Immature natural killer cell (primary cell): ENCODE measurements at places on chromosomes 7 and 10.

- DNase-seq = no peak
Measured at GRCh38 chr10:55495555-55495954, 694.5 kb upstream of the PCDH15 start.

- DNase-seq = no peak
Measured at GRCh38 chr7:13800694-13801448, 188.6 kb downstream of the ETV1 start.

DNA sequence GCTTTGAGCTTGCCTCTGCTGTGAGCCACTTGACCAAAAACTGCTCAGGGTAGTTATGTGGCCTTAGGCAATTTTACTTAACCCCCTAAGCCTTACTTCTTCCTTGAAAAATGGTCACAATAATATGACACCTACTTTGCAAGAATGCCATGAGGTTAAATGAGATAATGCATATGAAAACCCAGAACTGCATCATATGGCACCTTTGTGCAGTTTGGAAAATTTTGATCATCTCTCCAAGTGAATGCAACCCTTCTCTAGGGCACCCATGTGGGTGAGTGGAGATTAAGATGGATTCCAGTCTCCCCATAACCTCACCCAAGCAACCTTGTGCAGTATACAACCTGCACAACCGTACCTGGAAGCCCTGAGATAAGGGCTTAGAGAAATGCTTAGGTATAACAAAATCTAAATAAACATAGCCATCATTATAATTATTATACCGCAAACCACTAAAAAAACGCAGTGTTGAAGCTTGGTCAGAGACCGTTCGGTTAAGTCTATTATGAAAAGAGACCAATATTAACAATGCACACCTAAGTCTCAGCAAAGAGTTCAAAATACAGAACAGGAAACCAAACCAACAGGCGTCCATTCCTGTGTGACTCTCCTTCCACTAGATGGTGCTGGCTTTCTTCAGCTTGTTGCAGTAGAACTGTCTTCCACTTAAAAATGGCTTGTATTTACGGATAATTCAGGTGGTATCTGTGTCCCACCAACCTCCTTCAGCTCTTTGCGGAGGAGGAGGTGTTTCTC is 21.0 kb upstream of the ASB15 start:
- DNase-seq = no peak

DNA sequence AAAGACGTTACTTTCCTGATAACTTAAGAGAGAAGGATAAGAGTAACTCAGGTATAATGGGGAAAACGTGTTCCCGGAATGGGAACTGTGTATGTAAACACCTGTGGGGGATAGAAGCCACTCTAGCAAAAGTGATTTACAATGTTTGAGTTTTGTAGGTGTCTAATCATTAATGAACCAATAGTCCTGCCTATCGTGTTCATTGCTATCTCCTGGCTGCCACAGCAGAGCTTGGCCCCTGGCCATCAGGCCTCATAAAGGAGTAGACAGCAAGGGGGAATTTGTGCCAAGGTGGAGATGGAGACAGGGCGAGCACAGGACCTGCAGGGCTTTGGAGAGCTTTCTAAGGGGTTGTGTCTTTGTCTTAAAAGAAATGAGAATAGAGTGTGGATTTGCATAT is 102.1 kb downstream of the GAD2 start:
- no peak for DNase-seq

- no peak for DNase-seq
Measured at GRCh38 chr10:30185916-30186315, 126.5 kb upstream of the JCAD start.

DNA sequence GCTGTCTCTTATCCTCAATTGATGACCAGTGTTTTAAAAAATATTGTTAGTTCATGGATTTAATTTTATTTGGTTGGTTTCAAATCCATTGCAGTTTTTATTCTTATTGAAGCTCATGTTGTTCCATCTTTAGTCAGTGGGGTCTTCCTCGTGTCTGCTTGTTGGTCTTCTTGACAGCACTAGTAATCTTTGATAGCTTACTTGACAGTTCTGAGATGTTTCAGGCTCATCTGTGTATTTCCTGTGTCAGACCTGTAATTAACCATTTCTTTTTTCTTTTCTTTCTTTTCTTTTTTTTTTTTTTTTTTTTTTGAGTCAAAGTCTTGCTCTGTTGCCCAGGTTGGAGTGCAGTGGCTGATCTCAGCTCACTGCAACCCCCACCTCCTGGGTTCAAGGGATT is 28.2 kb downstream of the SLK start:
- no peak for DNase-seq

DNA sequence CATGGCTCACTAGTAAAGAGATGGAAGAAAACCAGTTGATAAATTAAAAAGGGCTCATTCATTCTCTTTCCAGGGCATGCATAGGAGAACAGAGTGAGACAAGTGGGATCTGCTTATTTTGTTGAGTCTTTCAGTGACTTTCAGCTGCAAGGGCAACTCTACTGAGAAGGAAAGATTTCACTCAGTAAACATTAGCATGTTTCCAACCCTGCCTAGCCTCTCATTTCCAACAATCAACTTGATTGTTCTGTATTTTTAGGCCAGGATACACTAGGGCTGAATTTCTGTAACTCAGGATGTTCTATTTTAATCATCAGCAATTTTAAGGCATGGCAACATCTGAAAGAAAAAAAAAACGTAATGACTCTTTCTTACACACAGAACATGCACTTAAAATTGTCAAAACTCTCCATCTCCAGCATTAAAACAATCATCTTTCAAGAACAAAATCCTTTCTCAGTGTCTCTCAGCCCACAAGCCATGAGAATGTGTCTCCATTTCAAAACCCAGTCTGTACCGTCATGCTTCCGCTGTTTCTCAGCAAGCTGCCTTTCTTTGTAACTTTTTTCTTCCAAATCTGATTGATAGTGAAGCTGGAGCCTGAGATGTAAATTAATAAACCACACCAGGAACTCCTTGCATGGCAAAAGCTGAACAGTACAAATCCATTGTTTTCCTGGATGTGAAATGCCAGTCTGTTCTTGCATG is 147.2 kb upstream of the KLF14 start:
- DNase-seq = no peak

DNA sequence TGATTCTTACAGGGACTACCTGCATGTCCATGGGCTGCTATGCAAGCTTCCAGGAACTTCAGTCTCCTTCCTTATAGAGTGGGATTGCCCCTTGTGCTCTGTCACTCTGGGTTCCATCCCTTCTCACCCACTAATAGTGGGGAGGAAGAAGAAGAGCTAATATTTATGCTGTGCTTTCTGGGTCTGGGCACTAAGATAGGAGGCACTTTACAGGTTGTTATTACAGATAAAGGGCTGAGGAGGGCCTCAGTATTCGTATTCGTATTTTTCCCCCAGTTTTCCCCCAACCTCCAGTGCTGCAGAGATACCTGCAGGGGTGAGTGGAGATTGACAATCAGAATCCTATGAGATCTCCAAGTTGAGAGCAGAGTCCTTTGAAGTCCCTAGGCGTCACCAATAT is 14.2 kb downstream of the HK1 start:
- DNase-seq = no peak

DNA sequence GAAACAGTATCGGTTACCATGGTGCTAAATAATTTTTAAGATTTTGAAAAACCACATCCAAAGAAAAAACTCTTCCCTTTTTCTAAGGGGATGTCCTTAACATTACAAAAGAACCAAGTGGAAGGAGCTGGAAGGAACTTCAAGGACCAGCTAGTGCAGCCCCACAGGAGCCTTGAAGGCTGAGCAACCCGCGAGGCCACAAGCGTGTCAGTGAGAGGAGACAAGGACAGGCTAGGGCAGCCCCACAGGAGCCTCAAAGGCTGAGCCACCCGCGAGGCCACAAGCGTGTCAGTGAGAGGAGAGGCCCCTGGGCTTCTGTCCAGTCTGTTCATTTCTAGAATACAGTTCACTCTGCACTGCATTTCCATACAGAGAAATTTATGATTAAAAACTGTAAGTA is 80.1 kb upstream of the ATP6V0A4 start:
- no peak for DNase-seq

DNA sequence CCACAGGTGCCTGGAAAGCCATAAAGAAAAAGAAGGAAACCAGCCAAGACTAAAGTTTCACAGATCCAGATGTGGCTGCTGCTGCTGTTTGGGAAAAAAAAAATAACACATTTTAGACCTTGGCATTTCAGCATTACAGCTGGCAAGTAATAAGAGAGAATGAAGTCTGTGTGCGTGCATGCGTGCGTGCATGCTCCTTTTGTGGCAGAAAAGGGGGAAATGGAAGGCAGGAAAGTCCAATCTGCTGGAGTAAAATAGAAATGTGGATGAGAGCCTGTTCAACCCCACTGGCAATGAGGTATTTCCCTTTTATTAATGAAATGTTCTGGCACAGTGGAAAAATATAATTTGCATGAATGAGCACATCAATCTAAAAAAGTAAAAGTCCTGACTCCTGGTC is 137.0 kb upstream of the SEMA3A start:
- no peak for DNase-seq

DNA sequence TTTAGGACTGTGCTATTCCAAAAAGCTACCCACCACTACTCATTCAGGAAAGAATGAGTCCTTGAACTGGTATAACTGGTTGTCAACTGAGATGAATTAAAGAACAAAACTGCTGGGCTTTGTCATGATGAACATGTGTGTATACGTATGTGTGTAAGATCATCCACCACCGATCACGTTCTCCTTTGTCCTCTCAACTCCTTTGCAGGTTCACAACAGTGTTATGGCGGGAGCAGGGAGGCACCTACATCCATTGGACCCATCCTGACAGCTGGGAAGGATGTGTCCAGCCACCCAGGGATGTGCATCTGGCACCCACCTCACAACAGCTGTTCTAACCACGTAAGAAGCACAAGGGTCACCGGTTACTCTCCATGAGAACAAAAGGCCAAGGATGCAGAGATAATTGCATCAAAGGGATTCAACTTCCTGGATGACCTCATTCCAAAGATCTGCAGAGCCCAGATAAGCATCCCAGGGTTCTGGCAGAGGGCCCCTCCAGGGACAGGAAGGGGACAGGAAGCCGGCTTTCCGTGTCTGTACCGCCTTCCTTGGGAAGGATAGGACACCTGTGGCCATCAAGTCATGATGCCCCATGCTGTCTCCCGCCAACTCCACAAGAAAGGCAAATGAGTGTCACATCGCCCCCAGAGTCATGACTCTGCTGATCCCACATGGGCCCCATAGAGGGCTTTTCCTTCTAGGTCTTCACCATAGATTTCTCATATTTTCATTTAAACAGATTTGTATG is 66.1 kb downstream of the STEAP1B start:
- no peak for DNase-seq
